Fibroblast of the conjunctiva (primary cell): ENCODE measurements at places on chromosomes 13 and 19.

- no peak for DNase-seq
These were observed 83.5 kb downstream of the LRCH1 start for GRCh38 chr13:46636451-46636850.

DNA sequence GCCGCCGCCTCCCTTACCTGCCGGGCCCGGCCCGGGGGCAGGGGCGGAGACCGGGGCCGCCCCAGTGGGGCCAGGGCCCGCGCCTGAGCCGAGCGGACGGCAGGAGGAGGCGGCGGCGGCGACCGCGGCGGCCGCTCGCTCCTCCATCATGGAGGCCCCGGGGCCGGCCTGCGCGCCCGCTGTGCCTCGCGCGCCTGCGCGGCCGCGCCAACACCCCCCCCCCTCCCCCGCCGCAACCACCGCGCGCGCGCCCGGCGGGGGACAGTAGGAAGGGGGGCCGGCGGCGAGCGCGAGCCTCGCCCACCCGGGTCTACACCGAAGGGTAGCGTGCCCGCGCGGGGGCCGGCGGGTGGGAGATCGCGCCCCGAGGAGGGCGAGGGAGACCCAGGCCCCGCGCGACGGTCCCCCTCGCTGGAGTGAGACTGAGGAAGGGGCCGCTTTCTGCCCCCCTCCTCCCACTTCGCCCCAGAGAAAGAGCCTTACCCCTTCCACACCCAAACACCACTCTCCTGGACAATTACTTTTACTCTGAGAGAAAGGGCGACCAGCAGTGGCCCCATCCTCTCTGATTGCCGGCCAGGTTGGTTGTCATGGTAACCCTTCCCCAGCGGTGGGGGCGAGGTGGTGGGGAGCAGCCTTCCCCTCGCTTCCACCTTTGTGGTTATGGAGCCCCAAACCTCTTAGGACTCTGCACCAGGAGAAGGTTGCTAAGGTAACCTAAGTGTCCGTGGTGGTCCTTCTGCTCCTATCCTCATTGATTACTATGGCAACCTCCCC lies at the start of gene STRN4:
Gene STRN4, minus strand, starts transcription at position 170 of the 777 bp plus-strand sequence. Its CDS starts 20 bp downstream, at position 150.
- no peak for DNase-seq

GRCh38 chr19:45245826-45246225 lies 619 bp upstream of the EXOC3L2 start:
- no peak for DNase-seq

GRCh38 chr13:101258071-101258470 lies 158.2 kb downstream of the NALCN start:
- peak; percentile 23 for DNase-seq

DNA sequence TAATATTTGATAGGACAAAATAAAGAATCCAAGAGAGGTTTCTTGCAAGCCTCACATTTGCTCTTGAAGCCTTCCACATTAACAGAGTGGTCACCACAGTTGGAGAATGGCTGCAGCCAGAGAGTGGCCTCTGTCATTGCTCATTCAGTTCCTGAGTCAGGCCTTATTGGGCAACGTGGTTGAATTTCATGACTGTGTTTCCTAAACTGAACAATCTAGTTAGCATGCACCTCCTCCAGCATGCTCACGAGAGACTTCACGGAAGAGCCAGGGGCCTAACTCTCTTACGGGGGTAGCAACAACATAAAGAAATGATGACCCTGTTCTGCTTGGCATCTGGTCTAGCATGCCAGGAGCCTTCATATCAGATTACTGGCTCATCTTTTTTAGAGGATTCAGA lies 9.6 kb upstream of the UBL3 start:
- DNase-seq = no peak
